ENCODE measurements at places on chromosomes 11 and 22.

DNA sequence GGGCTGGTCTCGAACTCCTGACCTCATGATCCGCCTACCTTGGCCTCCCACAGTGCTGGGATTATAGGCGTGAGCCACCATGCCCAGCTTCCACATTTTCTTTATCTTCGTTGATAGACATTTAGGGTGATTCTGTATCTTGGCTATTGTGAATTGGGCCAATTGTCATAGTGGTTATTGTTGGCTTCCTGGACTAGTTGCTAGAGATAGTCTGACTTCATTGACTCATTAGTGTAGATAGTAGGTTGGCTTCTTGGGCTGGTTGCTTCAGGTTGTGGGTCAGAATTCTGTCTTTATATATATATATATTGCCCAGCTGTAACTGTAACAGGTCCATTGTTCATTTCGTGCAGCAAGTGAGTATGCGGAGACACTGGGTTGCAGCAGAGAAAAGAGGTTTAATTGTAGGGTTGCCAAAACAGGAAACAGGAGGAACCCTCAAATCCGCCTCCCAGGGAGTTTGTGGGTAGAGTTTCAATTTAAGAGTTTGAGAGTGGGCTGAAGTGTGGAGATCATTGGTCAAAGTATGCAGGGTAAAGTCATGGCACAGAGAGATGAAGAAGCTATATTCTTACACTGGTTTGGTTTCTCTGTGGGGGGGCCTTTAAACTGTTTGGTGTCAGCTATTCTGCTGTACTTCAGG is 22.0 kb downstream of the ATG13 start:
- no peak for DNase-seq

DNA sequence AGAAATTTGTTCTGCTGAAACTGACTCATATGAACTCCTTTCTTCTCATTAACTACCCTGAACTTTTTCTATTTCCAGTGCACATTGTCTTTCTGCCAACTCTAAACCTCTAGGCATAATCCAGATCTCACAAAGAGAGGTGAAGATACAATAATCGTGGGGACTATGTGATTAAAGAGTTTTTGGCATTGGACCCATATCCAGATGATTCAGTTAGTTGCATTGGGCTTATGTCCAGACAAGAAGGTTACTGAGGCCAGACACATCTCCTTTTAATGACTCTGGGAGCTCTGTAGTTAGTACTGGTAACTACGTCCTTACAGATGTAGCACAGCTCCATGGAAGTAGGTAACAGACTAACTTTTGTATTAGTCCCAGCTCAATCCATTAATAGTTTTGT is 273.0 kb downstream of the CASP12 start:
- peak; percentile 56 for DNase-seq

DNA sequence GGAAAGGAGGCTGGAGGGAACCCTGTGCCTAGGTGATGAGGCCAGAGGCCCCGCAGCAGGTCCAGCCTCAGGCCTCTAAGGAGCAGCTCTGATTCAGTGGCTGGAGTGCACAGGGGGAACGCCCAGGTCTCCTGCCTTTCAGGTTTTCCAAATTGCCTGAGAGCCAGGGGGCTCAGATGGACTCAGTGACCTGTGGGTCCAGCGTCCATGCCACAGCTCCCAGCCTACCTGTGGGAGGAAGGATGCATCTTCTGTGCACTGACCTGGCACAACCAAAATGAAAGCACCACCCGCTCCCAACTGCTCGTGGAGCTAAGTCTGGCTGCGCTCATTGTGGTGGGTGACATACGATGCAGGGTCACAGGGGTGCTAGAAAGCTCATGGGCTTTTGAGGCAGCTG is 82.8 kb downstream of the FEZ1 start:
- DNase-seq: no peak

DNA sequence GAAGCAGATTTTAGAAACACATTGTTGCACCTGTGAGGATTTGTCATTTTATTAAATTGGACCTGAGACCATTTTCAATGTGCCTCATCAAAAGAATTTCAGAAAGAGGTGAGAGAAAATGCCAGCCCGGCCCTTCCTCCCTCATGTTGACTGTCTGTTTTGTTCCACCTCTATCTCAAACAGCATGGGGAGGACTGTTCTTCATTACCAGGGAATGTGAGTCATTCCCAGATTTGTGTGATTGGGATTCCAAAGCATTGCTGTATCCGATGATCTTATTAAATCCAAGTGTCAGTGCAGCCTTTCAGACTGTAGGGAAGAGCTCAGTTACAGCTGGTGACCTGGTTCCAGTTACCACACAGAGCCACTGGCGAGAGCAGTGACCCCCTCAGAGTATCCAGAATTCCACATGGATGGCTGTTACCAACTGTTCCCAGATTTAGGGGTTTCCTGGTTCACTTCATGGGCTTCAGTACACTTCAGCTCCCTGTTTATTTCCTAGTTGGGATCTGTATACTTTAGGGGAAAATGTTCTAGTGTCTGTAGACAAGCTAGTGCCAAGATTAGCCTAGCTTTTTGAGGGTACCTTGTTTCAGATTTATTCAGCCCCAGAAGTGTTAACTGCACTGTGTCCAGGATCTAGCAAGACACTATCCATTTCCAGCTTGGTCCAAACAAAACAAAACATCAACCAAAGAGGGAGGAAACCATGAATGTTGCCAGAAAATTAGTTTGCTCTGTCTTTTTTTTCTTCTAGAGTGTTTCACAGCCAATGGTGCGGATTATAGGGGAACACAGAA is 20.9 kb downstream of the KREMEN1 start:
- DNase-seq: peak; percentile 85

DNA sequence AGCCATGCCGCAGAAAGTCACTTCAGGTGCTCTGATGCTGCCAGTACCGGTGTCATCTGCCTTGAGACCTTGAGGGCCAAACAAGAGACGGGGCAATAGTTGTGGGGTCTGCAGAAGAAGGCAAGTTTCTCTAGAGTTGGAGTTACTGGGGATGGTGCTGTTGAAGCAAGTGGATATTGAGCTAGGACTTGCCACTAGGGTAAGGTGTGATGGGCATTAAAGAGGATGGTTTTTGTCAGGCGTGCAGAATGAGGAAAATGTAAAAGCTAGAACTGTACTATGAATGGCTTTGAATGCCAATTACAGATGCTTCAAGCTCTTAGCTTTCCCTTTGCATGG is 61.6 kb downstream of the TNRC6B start:
- no peak for DNase-seq

GRCh38 chr22:20565079-20565734 is 57.8 kb downstream of the MED15 start:
- no peak for DNase-seq

DNA sequence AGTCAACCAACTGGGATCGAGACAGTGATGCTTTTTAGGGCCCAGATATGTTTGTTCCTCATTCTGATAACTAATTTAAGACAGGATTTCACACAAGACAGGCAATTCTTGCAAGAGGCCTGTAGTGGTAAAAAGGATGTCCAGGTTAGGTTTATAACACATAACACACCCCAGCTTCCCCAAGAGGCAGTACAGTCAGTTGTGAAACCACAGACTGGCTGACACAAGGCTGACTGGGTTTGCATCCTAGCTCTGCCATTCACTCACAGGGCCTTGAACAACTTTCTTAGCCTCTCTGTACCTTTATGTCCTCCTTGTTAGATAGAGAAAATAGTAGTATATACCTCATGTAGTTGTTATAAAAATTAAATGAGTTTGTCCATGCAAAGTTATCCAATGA is 55.0 kb upstream of the PTH start:
- DNase-seq: no peak
